ENCODE measurements at places on chromosomes 1 and 21.
A peak's percentile ranks its signal among the peaks of the same experiment; 100 is the strongest.

GRCh38 chr1:112522621-112523020, 13.9 kb downstream of the WNT2B start:
- no peak overlapping the region for H3K4me3 ChIP-seq
- H3K27me3 ChIP-seq: no peaks in the 10 kb centered on the region
- no peaks in the 10 kb centered on the region for H3K36me3 ChIP-seq
- H3K27ac ChIP-seq: no peak overlapping the region
- ATAC-seq: no peak
- H3K4me1 ChIP-seq: no peaks in the 10 kb centered on the region

DNA sequence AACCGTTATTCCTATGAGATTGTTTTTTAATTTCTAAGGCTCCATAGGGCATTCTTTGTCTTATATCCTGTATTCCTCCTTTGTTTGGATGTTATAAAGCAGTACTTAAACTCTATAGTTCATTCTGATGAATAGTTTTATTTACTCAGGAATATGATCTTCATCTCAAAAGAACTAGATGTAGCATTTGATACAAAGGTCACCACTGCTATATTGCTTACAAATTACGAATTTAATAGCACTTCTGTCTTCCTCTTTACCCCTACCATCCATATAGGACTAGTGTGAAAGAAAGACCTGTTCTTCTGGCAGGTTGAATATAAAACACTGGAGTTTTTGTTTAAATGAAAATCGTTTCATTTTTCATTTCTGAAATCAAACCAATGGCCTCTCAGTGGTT, 468.1 kb upstream of the CXADR start:
- no peak overlapping the region for H3K27ac ChIP-seq
- no peaks in the 10 kb centered on the region for H3K27me3 ChIP-seq
- no peak overlapping the region for H3K4me3 ChIP-seq
- no peaks in the 10 kb centered on the region for H3K4me1 ChIP-seq
- ATAC-seq: no peak

DNA sequence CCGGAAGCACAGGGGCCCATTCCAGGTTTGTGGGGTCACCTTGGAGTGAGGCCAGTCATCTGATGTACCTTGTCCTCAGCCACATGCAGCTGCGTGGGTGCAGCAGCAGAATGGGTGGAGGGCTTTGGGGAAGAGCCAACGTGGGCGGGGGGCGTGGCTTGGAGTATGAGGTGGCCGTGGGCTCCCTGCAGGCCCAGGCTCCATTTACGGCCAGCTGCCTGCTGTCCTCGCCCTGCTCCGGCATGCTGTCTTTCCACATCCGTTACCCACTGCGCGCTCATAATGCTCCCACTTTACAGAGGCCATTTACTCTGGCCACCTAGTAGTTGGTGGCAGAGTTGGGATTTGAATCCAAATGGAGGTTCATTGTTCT, 27.8 kb upstream of the TINAGL1 start:
- peak; percentile 18 for ATAC-seq
- H3K36me3 ChIP-seq: no peaks in the 10 kb centered on the region
- no peaks in the 10 kb centered on the region for H3K4me1 ChIP-seq
- no peak overlapping the region for H3K27ac ChIP-seq
- peaks cover 3% of the 10 kb centered on the region for H3K27me3 ChIP-seq

- no peak overlapping the region for H3K4me3 ChIP-seq
- no peak for ATAC-seq
- H3K36me3 ChIP-seq: peaks cover 67% of the 10 kb centered on the region
- no peak overlapping the region for H3K27ac ChIP-seq
Measured at GRCh38 chr1:32028746-32029145, 15.1 kb downstream of the KHDRBS1 start.

Measured in activated T-helper 17 cell treated with anti-CD3 and anti-CD28 coated beads, Interleukin-2, amount 50 U/mL, for 72 hours (primary cell).